Right lobe of liver (tissue), 6 donors: ENCODE measurements at places on chromosomes 13 and 19. TPM values are rescaled to one million over a fixed set of nuclear protein-coding genes. Genes with fewer than 3 reads are reported as not detected.

- no peak for DNase-seq
Observed at GRCh38 chr19:56083668-56084067, 37.4 kb downstream of the ZNF787 start.

DNA sequence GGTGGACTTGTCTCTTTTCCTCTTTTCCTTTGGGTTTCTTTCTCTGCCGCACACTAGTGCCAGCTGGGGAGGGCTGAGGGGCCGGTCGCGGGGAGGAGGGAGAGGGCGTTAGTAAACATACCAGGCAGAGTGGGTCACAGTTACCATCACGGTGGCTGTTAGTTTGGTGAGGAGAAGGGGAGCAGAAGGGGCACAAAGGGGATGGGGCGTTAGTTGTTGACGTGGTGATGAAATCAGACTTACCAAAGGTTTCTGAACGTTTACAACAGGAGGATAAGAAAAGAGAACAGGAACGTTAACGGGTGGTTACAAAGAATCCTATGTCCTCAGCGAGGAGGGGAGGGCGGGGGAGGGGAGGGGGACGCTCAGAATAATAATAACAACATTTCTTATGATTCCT lies 77.9 kb downstream of the PTPRS start:
- no peak for DNase-seq

DNA sequence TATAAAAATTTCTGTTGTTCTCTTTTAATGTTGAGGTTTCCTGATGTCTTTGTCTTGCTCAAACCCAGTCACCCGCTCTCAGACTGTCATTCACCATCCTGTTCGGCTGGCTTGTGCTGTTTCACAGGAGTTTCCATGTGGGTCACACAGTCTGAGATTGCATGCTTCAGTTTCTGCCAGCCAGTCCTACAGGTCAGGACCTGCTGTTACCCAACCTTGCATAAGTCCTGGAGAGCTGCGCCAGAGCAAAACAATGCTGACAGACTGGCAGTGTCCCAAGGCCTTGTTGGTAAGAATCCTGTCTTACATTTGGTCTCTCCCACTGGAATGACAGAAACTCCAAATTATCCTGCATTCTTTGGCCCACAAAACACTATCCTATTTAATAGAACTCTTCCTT lies 340.0 kb upstream of the SLITRK5 start:
- peak; percentile 77 for DNase-seq

DNA sequence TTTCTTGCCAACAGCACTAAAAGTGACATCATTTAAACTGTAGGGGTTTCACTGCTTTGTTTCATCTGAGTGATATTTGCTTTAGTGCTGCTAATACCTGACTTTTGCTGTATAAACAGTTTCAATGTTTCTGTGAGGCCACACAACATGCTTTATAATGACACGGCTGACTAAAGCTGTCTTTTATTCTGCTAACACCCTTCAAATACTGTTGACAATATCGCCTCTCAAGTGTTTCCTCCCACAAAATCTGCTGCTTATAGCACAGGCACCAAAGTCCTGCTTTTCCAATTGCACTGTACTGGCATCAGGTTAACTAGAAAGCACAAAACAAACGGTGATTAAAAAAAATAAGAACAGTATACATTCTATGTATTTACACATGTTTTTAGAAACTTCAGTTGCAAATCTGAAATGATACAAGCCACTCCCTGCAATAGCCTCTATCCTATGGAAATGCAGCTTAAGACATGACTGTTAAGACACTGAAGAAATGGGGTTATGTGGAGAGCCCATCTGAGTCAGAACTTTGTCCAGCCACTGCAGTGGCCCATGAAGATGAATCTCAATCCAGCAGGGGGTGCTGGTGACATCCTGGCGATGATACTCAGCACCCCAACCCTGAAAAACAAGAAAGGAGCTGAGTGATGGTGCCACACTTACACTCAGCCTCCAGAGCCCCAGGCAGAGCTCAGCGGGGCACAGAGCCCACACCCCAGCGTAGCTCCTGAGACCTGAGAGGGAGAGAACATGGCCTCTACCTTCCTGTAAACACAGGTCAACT lies 29.4 kb downstream of the RFXAP start:
- no peak for DNase-seq

DNA sequence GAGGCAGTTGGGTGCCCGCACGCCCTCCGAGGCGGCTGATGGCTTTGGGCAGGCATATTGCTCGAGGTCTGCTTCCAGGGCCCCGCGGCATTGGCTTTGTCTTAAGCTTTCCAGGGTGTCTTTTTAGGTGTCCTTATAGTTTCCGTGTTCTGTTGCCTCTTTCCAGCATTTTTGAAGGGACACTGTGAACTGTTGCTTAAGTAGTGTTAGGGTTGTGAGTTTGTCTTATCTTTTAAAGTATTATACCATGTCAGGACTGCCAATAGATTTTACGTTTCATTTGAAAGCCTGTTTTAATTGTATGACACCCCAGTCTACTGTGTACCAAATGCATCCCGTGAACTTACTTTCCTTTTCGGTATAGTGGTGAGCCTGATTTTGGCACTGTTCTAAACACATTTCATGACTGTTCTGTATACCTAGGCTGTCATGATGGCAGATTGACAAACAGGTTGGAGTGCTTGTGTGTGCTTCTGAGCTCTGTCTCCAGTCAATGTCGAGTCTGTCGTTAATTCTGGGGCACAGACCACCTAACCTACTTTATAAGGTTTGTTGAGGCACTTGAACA lies 656 bp downstream of the PCCA start:
- no peak for DNase-seq

DNA sequence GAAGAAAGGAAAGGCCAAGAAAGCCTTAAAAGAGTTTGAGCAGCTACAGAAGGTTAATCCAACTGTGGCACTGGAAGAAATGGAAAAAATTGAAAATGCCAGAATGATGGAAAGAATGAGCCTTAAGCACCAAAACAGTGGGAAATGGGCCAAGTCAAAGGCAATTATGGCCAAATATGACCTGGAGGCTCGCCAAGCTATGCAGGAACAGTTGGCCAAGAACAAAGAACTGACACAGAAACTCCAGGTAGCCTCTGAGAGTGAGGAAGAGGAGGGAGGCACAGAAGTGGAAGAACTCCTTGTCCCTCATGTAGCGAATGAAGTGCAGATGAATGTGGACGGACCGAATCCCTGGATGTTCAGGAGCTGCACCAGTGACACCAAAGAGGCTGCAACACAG lies 5.1 kb downstream of the UTP14C start:
- no peak for DNase-seq

DNA sequence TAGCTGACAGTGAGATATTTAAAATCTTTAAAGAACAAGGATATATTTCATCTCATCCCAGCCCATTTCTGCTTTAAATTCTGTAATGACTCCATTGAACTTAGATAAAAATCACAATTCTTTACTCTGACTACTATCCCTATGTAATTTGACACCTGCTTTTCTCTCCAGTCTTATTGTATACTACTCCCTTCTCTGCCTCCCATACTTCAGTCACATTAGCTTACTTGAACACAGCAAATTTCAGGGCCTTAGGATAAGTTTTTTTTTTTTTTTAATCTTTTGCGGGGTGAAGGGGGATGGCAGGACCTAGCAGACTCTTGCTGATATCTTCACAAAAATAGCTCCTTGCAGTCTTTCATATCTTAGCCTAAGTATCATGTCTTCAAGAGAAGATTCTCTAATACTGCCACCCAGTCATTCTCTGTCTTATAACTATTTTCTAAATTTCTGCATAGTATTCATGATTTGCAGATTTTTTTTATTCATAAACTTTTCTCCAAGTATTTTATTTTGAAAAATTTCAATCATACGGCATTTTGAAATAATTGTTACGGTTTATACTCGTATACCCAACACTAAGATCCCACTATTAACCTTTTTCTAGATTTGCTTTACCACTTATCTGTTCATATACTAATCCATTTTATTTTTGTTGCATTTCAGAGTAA lies 151.4 kb downstream of the PCCA start:
- DNase-seq = no peak

DNA sequence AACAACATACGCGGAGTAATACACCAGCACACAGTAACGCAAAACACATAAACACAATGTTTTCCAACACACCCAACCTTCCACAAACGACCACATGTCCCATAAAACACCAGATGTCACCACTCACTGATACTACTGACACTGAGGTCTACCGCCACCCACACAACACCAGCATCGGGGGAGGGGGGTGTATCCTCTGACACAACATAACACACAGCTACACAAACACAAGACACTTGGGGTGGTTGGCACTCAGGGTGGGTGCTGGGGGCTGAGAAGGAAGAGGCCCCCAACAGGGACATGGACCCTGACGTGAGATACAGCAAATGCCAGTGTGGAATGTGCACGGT lies 1.5 kb upstream of the KCNN4 start:
- no peak for DNase-seq

- no peak for DNase-seq
Observed at GRCh38 chr19:21677696-21678418, 89.5 kb downstream of the ZNF100 start.

DNA sequence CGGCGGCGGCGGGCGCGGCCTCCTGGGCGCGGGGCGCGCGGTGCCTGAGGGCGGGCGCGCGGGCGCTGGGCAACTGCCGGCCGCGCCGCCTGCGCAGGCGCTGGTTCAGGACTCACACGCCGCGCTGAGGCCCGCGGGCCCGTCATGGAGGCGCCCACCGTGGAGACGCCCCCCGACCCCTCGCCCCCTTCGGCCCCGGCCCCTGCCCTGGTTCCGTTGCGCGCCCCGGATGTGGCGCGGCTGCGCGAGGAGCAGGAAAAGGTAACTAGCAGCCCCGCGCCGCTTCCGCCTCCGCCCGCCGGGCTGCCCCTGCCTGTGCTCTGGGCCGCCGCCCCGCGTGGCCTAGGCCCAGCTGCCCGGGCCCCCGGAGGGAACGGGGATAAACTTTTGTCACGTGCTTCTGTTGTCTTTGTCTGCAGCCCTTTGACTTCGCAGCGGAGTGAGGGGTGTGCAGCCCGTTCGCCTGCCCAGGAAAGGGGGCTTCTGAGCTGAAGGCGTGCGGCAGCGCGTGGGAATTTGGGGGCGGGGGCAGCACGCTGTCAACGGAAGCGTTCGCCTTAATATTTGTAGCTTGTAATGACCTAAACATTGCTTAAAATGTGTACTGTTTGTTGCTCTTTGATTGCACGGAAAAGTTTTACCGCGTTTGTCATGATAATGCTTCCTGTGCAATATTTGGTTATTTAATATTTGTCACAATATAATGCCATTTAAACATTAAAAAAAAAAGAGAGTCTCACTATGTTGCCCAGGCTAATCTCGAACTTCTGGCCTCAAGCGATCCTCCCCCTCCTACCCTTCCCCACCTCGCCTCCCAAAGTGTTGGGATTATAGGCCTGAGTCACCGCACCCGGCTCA lies 594 bp downstream of the URI1 start:
- DNase-seq = peak; percentile 76

DNA sequence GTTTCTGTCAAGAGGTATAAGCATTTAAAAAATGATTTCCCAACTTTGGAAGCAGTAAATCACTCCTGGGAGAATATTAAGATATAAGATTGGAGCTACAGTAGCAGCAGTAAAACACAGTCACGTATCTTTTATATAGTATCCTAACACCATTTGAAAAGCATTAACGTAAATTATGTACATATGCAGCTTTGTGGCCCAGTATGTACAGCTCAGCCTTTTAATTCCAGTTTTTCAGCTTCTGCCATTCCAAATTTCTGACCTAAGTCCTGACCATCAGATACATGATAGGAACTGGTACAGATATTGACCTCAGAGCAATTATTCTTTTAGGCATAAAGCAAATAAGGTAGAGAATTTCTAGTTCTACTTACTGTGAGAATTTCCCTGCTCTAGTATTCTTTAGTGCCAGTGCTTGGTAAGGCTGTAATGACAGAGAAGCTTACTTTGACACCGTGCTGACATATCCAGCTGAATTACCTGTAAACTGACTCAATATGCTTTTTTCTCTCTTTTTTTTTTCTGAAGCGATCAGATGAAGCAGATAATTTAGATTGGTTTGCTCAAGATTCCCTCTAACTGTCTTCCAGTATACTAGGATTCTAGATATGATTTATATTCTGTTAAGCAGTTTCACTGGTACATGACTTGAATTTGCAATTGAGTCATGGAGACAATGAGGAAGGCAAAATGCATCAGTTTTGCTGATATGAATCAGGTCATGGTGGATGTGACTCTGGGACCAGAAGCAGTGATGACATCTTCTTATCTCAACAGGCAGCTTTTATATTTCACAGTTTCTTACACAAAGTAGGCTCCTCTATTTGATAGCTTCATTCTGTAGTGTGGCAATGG lies 703.6 kb downstream of the SLITRK6 start:
- DNase-seq = no peak

DNA sequence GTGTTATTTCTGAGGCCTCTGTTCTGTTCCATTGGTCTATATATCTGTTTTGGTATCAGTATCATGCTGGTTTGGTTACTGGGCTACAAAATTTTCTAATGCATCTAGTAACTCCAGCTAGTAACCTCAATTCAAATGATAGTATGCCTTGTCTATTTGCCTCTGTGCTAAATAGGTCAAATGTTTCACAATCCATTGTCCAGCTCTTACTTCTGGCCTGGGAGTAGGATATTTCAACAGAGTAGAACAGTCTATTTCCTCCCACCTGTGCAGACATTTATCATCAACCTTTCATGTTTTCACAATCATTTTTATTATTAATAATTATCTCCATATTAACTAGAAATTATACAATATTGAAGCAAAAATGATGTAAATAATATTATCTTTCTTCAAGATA lies 18.1 kb upstream of the NDFIP2 start:
- no peak for DNase-seq

- DNase-seq = peak; percentile 89
Observed at GRCh38 chr19:36915992-36916830, at the start of the genes ZNF568 and ZNF829. ZNF568 (plus strand) TSS chr19:36916332; CDS start chr19:36922771, 6,439 bp downstream. ZNF829 (minus strand) TSS chr19:36916291; CDS start chr19:36915167, 1,124 bp downstream.

DNA sequence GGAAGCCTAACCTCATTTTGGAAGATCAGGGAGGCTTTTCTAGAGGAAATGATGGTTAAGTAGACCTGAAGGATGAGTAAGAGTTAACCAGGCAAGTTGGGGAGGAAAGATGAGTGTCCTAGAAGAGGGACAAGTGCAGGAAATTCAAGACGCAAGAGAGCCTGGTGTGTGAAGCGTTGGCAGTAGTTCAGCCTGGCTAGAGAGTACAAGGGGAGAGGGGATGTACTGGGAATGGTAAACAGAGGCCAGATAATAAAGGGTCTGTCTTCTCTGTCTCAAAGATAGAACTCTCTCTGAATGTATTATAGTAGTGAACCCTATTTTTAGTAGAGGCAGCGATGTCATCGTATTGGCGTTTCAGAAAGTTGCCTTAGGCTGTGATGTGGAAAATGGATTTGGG lies 9.7 kb downstream of the DPY19L3 start:
- no peak for DNase-seq

The YJEFN3 gene
- 2.5 TPM for total RNA-seq

The FPR2 gene
- total RNA-seq = 1.6 TPM

The GNA15 gene
- 0.31 TPM for total RNA-seq

The PLK5 gene
- total RNA-seq = not detected

The IER2 gene
- 19.5 TPM for total RNA-seq

The SYNGR4 gene
- total RNA-seq = not detected

The SHKBP1 gene
- total RNA-seq = 19.9 TPM

The TGFB1 gene
- 4.9 TPM for total RNA-seq

The F10 gene
- total RNA-seq = 108 TPM

The TMEM59L gene
- total RNA-seq = 0.31 TPM

The ATP4A gene
- not detected for total RNA-seq

The CEBPA gene
- 53.9 TPM for total RNA-seq
